ENCODE measurements at places on chromosomes 11 and 22.

DNA sequence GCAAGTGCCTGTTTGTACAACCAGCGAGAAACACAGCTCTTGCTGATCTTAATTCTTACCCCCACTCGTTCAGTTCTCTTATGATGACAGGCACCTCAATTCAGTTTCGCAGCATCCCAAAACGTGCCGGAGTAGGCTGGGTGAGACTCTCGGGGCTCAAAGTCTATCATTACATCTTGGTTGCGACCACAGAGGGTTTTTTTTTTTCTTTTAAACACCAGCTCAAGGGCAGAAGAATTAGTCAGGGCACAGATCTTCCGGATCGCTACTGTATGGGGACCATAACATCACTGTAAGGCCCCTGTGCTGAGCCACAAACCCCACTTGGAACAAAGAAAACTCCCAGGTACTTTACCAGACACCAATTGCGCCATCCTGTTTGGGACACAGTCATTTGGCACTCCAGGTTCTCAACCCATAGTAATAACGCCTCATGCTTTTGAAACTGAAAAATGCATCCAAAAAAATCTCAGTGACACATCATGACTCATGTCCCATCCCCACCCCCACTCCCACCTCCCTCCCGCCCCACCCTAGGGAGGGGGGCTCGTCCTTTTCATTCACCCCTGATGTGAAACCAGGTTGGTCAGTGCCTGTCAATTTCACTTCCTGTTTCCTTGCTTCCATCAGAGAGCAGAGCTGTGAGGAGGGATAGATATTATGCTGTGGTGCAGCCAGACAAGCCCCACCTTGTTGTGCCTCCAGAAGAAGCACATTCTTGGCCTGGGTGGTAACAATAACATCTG lies 41.0 kb upstream of the CD5 start:
- DNase-seq = no peak

DNA sequence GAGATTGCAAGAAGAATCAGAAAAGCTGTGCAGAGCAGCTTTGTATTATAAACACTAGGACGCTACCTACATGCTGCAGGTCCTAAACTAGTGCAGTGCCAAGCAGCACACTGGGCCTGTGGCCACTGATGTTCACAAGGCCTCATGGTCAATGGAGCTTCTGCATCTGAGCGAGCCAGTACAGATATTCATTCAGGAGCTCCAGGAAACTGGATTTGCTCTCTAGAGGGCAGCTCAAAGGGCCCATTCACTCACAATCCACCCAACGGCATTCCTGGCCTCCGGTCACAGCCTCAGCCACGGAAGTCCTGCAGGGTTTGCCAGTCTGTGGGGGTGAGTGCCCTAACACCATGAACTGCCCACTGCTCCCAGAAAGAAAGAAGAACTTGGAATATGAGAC lies 5.8 kb upstream of the TBC1D10A start:
- peak; percentile 71 for DNase-seq

DNA sequence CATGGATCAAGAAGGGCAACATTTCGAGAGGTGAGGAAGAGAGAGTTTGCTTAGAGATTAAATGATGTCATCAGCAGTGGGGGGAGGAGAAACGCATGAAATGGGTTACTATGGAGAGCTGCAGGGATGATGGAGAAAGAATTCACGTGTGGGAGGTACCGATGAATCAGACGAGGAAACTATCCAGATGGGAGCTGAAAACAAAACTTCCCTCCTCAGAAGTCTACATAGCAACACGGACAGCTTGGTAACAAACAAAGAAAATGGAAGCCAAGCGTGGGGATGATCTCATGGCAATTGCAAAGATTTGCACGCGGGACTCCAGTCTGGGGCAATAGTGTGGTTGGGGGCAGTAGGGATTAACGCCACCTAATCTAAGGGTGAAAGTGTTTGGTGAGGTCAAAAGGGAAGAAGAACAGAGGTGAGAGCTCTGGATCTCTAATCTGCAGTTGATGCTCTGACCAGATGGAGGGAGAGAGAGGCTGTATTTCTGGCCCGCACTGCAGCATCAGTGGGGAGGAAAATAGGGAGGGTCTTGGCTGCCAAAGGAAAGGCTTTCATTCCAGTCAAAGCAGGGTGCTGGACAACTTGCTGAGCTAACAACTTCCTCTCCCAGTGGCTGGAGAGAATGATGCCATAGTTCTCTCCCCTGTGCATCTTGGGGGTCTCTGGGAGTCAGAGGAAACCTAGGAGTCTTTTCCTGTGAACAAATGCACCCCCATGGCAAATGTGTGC lies 43.4 kb upstream of the CSNK2A3 start:
- DNase-seq = peak; percentile 79

GRCh38 chr22:23565305-23565914 lies 14.7 kb downstream of the IGLL1 start:
- no peak for DNase-seq

GRCh38 chr11:123235117-123235655 lies 40.1 kb upstream of the CLMP start:
- no peak for DNase-seq

- DNase-seq = no peak
These were observed 60.0 kb downstream of the RTL6 start for GRCh38 chr22:44438056-44438455.

GRCh38 chr11:24496736-24497725 lies at the start of gene LUZP2:
Gene LUZP2 (plus strand): TSS chr11:24497053.
- peak; percentile 55 for DNase-seq

GRCh38 chr11:73040046-73040445 lies 102.1 kb downstream of the FCHSD2 start:
- peak; percentile 81 for DNase-seq

DNA sequence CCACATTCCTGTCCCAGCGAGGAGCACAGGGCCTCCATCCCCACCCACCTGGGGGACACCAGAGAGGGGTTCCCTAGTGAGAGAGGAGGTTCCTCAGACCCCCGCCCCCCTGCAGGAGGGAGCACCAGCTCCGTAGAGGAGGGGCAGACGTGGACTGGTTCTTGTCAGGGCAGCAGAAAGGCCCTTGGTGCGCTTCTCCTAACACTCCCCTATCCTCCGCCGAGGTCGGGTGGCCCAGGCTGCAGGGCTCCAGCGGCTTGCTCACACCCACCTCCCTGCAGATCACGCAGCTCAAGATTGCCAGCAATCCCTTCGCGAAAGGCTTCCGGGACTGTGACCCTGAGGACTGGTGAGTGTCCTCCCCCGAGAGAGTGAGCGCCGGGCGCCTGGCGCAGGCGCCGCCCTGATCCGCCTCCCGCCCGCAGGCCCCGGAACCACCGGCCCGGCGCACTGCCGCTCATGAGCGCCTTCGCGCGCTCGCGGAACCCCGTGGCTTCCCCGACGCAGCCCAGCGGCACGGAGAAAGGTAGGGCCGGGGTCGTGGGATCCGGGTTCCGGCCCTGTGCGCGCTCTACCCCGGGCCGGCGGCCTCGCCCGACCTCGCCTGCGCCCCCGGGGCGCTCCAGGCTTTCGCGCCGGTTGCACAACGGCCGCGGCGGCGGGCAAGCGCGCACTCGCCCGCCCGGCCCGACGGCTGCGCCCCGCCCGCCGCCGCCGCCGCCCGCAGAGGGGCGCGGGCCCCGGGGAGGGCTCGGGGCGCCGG lies 5.1 kb downstream of the TBX1 start:
- no peak for DNase-seq

GRCh38 chr11:78330361-78330760 lies 87.3 kb downstream of the GAB2 start:
- no peak for DNase-seq

DNA sequence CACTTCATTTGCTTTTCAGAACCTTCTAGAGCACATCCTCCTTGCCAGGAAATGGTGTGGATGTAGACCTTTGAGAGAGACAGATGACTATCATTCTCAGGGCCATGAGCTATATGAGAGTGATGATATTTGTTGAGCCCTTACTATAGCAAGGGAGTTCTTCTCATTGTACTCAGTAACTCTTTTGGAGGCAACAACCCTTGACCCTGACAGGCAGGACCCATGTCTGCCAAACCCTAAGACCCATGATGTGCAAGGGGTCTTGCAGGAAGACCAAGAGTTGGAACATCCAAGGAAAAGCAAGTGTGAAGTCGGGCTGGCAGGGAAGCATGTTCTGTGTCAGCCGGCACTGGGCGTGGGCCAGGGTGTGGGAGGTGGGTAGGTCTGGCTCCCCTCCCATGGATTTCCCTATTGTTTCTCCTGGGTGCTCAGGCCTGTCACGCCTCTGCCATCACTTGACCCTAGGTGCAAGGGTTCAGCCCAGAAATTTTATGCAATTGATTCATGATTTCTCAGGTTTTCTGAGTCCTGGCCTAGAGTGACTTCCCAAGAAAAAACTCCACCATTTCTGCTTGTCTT lies 1.2 kb downstream of the FOLR3 start:
- no peak for DNase-seq

DNA sequence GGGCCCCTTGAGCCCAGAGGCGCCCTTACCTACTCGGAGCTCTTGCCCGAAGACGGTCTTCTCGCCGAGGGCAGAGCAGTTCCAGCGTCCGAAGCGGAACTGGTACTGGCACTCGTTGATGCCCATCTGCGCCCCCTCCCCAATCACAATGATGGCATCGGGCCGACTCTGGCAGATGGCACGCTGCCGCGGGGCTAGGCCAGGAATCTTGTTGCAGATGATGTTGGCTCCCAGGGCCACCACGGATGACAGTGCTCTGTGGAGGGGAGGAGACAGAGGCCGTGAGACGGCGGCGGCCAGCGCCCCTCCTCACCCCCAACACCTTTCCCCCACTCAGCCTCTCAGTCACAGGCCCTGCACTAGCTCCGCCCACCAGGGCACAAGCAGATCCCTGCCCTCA lies 27.1 kb downstream of the WNT7B start:
- DNase-seq = no peak

DNA sequence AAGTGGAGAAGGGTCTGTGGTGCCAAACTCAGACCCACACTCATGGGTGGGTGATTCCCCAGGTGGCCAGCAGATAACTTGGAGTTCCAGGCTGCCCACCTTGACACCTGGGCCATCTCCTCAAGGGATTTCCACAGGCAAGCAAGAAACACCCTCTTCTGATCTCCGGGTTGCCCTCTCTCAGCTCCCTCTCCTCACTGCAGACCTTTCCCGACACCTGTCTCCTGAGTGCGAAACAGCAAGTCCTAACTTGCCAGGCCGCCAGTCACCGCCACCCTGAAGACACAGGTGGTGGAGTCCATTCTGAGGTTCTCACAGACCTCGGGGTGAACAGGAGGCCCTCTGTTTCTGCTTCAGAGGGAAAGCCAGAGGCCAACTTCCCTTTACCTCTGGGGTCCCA lies 16.6 kb downstream of the GALNT18 start:
- no peak for DNase-seq

DNA sequence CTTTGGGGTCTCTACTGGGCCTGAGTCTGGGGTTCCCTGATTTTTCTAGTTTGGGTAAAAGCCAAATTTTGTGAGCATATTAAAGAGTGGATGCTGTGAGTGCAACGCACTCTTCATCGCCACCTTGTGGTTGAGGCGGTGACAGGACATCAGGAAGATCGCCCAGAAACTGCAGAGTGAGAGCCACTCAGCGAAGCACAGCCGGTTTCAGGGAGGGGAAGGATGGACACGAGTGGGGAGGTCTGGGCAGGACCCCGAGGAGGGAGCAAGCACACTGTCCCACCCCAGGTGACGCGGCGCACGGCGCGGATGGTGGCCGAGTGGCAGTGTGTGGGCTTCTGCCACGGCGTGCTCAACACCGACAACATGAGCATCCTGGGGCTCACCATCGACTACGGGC lies 9.1 kb downstream of the SELENOO start:
- DNase-seq = peak; percentile 83

- no peak for DNase-seq
These were observed 46.6 kb upstream of the FADD start for GRCh38 chr11:70156291-70157037.

- no peak for DNase-seq
These were observed 24.6 kb upstream of the TMEM218 start for GRCh38 chr11:125136001-125136400.
